NCI-H526 (cell line): ENCODE measurements at places on chromosomes 12 and 14.

GRCh38 chr12:131088701-131089530 lies 135.2 kb downstream of the ADGRD1 start:
- no peak for DNase-seq

DNA sequence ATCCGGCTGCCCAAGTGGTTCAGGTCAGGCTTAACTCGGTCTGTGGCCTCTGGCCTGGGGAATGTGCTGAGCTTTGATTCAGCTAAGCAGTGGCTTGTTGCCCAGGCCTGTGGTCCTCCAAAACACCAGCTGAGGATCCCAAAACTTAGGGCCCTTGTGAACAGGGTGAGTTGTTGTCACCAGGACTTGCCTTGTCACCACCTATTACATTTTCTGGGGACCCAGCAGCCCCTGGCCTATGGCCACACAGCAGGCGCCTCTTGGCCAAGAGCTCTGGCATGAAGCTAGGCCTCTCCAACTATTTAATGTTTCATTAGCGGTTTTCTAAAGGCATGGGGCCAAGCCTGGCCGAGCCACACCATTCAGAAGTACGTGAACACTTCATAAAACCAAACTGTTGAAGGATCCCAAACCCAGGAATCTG lies 343.7 kb downstream of the CACNA1C start:
- no peak for DNase-seq

DNA sequence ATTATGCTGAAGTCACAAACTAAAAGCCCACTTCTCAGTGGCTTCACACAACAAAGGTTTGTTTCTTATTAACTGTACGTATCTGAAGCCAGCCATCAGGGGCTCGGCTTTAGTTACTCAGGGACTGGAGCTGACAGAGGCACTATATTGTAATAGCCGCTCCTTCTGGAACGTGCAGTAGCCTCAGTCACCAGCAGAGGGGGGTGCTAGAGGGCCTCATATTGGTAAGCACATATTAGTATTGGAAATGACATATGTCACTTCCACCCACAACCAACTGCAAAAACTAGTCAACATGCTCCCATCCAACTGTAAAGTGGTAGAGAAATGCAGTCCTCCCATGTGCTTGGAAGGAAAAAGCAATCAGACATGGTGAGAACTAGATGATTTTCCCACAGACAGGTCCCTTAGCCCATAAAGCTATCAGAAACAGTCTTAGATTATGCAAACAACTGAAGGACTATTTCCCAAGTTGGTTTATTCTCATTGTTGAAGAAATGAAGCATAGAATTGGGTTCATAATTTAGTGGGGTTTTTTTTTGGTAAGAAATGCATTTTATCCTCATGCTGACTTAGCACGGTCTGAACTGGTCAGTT lies 183.6 kb upstream of the G2E3 start:
- DNase-seq, result peak; percentile 68

GRCh38 chr12:89971880-89972279 lies 263.2 kb upstream of the ATP2B1 start:
- DNase-seq, result no peak

GRCh38 chr12:82474798-82475184 lies 116.5 kb downstream of the METTL25 start:
- no peak for DNase-seq

GRCh38 chr14:56687123-56687522 lies 107.5 kb downstream of the TMEM260 start:
- peak; percentile 29 for DNase-seq

- DNase-seq, result no peak
Measured at GRCh38 chr12:66176105-66176900, 6.5 kb upstream of the TMBIM4 start.

GRCh38 chr14:79730953-79731352 lies 480.4 kb downstream of the DIO2 start:
- no peak for DNase-seq

DNA sequence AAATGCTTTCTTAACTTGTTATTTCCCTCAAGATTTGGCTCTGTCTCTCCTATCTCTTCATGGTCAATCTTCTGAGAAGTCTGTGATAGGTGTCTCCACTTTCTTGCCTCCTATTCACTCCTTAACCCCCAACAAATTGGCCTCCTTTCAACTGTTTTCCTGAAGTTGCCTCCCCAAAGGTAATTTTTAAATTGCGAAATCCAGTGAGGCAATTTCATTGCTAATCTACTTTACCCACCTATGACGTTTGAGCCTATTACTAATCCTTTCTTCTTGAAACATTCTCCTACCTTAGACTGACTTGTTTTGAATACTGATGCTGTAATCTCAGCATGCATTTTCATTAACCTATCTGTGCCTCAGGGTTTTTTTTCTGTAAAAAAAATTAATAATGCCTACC lies 6.0 kb upstream of the KCNH5 start:
- DNase-seq, result no peak

- DNase-seq, result no peak
Measured at GRCh38 chr14:68043752-68044151, 224.2 kb downstream of the RAD51B start.

DNA sequence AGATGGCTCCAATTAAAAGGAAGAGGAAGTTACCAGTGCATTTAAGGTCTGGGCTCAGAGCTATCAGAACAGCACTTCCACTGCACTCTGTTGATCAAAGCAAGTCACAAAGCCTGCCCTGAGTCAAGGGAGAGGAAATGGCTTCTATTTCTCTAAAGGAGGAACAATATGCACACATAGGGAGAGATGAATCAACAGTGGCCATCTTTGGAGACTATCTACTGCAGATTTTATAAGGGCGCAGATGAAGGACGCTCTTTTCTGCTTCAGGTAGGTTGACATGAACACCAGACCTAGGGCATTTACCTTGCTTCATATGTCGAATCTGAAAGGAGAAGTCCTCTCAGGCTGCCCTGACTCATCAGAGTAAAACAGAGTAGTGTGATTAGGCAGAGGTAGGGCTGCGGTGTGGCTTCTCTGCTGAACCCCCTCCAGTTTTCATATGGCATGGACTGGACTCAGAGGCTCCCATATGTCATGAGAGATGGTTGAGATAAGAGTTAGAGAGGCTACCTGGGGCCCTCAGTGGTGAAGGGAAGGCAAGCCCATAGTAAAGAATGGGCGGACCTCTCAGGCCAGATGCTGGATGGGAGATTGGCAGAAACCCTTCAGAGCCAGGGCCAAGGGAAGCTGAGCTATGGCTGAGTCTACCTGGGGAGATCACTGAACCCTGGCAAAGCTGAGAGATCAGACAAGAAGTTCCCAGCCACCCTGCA lies 84.4 kb downstream of the ARF6 start:
- no peak for DNase-seq

DNA sequence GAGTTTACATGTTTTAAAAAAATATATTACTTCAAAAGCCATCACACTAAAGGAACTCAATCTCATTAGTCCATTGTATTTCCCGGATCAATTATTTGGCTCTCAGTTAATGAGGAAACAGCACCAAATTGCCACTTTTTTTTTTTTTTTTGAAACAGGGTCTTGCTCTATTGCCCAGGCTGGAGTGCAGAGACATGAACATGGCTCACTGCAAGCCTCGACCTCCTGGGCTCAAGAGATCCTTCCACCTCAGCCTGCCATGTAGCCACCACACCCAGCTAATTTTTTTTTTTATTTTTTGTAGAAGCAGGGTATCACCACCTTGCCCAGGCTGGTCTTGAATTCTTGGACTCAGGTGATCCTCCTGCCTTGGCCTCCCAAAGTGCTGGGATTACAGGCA lies 77.4 kb downstream of the CLIP1 start:
- no peak for DNase-seq

DNA sequence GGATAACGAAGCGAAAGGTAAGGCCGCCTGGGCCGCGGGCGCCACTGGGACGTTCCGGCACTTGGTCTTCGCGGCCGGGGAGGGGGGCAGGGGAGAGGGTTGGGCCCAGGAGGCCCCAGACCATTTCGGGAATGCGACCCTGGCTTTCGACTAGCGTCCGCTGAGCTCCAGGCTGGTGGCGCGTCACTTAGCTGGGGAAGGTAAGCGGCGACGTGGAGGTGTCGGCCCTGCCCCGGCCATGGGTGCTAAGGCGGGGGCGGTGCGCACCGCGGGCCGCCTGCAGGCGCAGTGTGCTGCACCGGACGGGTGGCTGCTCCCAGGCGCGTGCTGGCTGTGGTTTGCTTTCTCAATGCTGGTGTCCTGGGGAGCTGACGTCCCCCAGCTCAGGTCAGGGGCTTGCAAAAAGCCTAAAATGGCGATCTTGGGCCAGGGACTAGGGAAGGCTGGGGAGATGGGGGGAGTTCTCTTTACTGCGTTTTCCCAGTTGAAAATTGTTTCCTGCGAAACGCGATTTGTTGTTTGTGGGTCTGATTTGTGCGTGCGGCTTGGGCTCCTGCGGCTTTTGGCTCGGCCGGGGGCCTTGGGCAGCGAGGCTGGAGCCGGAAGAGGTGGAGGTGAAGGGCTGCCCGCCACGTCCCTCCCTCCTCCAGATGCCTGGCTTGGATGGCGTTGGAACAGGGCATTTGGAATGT lies 1.2 kb downstream of the HOXC10 start:
- no peak for DNase-seq

DNA sequence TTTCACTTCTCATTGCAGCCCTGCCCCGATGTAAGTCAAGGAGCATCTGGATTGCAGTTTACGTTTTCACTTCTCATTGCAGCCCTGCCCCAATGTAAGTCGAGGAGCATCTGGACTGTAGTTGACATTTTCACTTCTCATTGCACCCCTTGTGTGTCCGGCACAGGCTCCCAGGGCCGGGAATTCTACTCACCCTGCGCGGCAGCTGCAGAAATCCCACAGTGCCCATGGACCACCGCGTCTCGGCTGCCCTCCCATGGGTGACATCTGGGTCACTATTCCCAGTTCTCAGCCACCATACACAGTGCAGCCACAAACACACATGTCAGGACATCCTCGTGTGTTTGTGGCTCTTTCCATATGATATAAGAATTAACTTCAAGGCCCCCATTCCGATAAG lies 378.5 kb downstream of the ADGRD1 start:
- DNase-seq, result no peak

DNA sequence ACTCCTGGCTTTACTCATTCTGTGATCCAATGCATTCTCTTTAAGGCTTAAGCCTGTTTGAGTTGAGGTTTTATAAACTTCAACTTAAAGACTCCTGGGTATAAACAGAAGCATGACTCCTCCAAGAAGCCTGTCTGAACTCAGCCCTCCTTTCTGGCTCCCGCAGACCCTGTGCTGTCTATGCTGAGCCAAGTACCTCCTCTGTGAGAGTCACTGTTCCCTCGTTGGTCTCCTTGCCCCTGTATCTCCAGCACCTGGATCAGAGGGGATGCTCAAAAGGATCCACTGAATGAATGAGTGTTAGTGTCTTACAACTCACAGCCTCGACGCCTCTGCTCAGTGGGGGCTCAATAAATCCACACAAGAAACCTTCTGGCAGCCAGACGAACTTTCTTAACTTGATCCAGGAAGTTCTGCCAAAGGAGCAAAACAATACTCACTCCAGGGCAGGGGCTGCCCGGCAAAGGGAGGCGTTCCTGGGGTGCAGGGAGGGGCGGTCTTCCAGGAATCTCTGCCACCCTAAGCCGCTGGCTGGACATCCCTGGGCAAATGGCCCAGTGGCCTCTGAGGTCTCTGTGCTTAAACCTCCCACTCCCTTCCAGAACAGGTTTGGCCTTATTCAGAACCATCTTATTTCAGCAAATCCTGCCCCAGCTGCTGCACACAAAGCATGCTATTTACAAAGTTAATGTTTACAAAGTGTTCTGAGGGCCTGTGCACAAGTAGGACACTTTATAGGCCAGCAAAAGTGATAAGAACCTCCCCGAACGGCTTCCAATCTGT lies 32.9 kb downstream of the MAP1LC3B2 start:
- DNase-seq, result no peak

- no peak for DNase-seq
Measured at GRCh38 chr12:32893458-32893857, 3.1 kb downstream of the PKP2 start.

DNA sequence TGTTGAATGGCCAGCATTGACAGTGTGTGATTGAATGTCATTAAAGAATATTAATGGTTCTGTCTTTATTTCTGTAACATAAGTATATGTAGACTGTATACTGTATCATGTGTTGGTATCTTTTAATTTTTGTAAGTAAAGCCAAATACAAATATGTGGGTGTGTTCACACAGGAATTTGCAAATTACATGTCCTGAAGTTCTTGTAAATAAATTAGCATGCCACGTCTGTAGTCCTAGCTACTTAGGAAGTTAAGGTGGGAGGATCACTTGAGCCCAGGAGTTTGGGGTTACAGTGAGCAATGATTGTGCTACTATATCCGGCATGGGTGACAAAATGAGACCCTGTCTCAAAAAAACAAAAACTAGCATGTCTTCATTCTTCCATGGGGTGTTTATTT lies 99.1 kb downstream of the KICS2 start:
- DNase-seq, result no peak

GRCh38 chr12:123152833-123153232 lies 1.9 kb upstream of the PITPNM2 start:
- DNase-seq, result no peak

GRCh38 chr12:14514154-14514842 lies 53.4 kb downstream of the PLBD1 start:
- peak; percentile 95 for DNase-seq

DNA sequence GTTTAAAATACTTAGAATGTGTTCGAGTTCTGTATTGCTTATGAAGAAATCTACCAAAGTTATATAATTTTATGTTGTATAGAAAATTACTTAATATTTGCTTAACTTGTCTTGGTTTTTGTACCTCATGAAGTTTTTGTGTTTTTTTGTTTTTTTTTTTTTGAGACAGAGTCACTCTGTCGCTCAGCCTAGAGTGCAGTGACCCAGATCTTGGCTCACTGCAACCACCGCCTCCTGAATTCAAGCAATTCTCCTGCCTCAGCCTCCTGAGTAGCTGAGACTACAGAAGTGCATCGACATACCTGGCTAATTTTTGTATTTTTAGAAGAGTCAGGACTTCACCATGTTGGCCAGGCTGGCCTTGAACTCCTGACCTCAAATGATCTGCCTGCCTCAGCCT lies 69.9 kb downstream of the MON2 start:
- no peak for DNase-seq

DNA sequence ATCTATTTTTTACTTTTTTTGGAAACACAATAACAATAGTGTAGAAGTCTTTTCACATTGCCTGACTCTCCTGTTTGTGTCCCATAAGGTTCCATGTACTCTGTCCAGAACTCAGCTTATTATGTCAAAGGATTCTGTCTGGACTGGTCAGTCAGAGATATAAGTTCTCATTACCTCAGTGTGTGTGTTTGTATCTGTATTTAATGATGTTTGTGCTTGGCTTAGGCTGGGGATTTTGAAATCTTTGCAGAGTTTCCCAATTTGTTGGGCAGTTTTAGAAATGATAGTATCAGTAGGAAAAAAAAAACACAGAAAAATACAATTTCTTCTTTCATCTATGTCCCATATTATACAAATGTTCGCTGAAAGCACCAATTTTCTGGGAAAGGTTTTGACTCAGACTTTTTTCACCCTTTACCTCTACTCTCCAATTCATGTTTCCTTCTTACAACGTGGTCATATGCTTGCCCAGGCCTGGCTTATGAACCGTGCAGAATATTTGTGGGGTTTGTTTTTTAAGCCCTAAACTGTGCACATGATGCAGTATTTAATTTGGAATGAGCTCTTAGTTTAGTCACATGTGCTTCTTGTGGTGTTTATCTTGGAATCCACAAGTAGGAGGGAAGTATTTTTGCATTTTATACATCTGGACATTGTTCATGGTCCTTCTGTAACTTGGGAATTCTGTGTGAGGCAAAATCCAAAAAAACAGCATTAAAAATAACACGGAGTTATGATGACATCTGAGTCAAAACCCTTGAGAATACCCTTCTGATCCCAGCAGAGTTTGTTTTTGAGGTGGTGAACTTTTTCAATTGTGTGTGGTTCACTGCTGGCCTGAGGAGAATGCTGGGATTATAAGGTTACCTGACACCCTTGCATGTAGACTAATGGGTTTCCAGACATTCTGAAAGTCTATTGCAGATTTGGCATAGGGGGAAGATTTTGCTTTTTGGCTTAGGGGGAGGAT lies 121.2 kb downstream of the RAD51B start:
- DNase-seq, result no peak
